IMR-90 (cell line): ENCODE measurements at places on chromosomes 13 and 19. TPM values are rescaled to one million over a fixed set of nuclear protein-coding genes. Genes with fewer than 3 reads are reported as not detected.

DNA sequence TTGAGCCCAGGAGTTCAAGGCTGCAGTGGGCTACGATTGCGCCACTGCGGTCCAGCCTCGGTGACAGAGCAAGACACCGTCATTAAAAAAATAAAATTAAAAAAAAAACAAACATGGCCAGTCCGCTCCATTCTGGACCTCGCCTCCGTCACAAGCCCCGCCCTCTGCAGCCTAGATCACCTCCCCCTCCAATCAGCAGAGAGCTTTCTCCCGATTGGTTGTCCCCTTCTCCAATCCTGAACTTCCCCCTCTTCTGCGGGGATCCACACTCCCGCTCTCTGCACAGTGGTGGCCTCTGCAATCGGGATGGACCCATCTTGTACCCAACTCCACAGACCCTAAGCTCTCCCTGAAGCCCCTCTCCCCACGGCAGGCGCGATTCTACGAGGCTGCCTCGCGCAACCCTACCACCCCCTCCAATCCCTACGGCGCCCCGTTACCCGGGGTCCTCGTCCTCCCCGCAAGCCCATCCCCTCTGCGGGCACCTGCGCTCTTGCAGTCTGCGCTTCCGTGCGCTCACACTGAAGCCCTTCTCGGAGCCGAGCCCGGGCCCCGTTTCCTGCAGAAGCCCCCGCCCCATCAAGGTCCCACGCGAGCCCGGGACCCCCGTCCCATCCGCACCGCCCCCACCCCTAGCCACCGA is 540 bp downstream of the TMEM160 start:
- DNase-seq: peak; percentile 91
- peak overlapping the region; percentile 55 for H3K4me3 ChIP-seq
- H3K27me3 ChIP-seq: no peaks in the 10 kb centered on the region
- no peaks in the 10 kb centered on the region for H3K36me3 ChIP-seq

DNA sequence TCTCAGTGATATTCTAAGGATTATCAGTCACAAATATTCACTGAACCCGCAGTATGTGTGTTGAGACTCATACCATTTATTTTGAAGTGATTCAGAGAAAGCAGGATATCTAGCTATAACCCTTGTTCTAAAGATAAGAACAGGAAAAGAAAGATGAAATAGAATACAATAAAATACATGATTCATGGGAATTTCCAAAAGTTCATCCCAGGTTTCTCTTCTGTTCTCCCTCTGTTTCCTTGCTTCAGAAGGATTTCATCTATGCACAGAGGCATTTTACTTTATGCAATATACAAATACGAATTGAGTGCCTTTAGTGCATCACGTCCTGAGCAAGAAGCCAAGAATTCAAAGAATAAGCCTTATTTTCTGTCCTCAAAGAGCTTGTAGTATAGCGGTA is 274.4 kb upstream of the GPC6 start:
- H3K27ac ChIP-seq: no peak overlapping the region
- peak; percentile 30 for DNase-seq
- no peak overlapping the region for H3K4me3 ChIP-seq
- H3K36me3 ChIP-seq: no peaks in the 10 kb centered on the region
- no peaks in the 10 kb centered on the region for H3K27me3 ChIP-seq

DNA sequence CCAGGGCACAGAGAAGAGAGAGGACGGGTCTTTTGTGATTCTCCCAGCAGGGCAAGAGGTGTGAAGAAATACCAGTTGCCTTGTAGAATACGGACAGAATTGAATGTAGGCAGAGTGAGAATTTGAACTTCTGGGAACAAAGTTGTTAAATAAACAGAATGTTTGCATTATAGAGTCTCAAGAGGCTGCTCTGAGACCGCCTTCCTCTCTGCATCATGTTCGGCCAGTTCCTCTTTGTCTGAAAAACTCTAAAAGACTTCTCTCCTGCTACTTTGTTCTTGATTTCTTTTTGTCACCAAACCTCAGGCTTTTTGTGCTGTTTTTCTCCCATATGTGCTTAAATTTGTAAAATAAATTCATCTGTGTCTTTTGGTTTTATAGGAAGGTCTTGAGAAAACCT is 256.4 kb downstream of the DLEU7 start:
- no peak overlapping the region for H3K27ac ChIP-seq
- DNase-seq: no peak
- H3K27me3 ChIP-seq: peaks cover 35% of the 10 kb centered on the region
- H3K36me3 ChIP-seq: no peaks in the 10 kb centered on the region
- H3K4me3 ChIP-seq: no peak overlapping the region

DNA sequence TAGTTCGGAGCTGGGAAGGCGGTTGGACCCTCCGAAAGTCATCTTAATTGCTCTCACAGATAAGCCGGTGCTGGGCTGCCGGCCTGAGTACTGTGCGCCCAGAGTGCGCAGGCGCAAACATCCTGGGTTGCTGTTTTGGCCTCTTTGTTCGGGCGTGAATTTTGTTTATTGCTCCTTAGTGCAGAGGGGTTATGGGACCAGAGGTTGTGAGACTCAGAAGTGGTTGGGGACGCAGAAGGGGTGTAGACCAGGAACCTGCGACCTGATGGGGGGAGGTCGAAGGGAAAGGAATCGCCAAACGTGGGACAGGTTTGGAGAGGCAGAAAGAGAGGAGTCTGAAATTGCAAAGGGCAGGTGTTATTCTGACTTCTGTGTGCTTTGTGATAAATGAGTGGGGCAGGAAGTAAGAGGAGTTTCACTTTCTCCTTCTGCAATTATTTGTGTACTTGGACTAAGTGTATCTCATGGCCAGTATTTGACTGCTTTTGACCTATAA is 607 bp upstream of the ZNF566 start:
- DNase-seq: peak; percentile 95
- peak overlapping the region; percentile 64 for H3K4me3 ChIP-seq
- no peaks in the 10 kb centered on the region for H3K4me1 ChIP-seq

DNA sequence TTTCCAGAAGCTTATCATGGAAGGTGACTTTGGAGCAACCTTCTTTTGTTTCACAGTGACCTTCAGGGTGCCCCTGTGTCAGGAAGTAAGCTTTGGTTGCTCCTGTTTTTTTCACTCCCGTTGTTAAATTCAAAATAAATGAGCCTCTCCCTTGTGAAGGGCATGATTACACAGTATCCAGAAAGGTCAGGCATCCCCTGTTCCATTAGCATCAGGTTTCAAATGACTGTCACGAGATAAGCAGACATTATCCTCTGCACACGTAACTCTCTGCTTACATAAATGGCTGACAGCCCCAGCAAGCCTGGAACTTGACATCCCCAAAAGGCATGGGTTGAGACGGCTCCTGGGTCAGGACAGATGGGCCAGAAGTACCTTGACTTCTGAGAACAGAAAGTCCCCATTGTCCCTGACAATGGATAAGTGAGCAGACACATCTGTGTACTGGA is 52.0 kb downstream of the RAB20 start:
- H3K27me3 ChIP-seq: no peaks in the 10 kb centered on the region
- DNase-seq: peak; percentile 41
- H3K27ac ChIP-seq: peak overlapping the region; percentile 16; the same call in 1 of the 2 replicates
- peaks cover 18% of the 10 kb centered on the region for H3K4me1 ChIP-seq
- H3K36me3 ChIP-seq: peaks cover 80% of the 10 kb centered on the region
- H3K4me3 ChIP-seq: no peak overlapping the region

- H3K27ac ChIP-seq: no peak overlapping the region
- H3K4me1 ChIP-seq: no peaks in the 10 kb centered on the region
- no peaks in the 10 kb centered on the region for H3K27me3 ChIP-seq
These were observed 84.7 kb upstream of the PCDH8 start for GRCh38 chr13:52933099-52933498.

The METTL21C gene
- not detected in 2 replicates for total RNA-seq

- no peak overlapping the region for H3K4me3 ChIP-seq
- DNase-seq: no peak
- H3K36me3 ChIP-seq: no peaks in the 10 kb centered on the region
- peaks cover 5% of the 10 kb centered on the region; the same call in 1 of the 2 replicates for H3K4me1 ChIP-seq
- peaks cover 7% of the 10 kb centered on the region; the same call in 1 of the 2 replicates for H3K27me3 ChIP-seq
These were observed 1.4 kb upstream of the HPN start for GRCh38 chr19:35039881-35040825.

DNA sequence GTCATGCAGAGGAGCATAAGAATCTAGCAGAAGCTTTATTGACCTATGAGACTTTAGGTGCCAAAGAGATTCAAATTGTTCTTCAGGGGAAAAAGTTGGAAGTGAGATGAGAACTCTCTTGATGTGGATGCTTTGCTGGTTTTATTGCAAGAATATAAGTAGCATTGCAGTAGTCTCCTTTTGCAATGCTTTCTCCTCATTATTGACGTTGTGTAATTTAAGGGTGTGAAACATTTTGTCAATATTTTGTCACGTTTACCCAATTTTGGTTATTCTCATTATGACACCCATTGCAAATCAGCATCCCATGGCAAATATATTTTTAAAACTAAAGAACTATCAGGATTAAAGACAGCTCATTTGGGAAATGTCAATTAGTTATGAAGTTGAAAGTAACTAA is 11.9 kb upstream of the LILRB5 start:
- no peak for DNase-seq
- H3K36me3 ChIP-seq: no peaks in the 10 kb centered on the region
- no peak overlapping the region for H3K27ac ChIP-seq
- no peak overlapping the region for H3K4me3 ChIP-seq

The ZIC5 gene
- not detected in 2 replicates for total RNA-seq

DNA sequence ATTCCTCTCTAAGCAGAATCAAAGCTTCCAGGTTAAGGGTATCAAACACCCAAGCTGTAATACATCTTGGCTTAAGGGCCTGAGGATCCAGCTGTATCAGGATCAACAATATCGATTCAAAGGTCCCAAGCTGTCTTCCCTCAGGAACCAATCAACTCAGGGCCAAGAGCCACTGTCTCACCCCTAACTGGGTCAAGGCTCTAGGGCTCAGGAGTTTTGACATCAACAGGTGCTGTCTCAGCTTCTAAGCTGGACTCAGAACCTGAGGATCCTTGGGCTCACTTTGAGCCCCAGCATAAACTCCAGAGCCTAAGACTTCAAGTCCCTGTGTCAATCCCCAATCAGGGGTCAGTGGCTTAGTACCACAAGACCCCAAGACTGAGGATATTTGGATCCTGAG is 917 bp downstream of the FBXW9 start:
- H3K4me1 ChIP-seq: peaks cover 2% of the 10 kb centered on the region; the same call in 1 of the 2 replicates
- H3K4me3 ChIP-seq: peak overlapping the region; percentile 26; the same call in 1 of the 2 replicates
- no peaks in the 10 kb centered on the region for H3K27me3 ChIP-seq

The PRRG2 gene
- total RNA-seq: under 0.01 and 0.54 TPM in 2 replicates

The WDR87 gene
- not detected in 2 replicates for total RNA-seq

- no peak overlapping the region for H3K4me3 ChIP-seq
- H3K27me3 ChIP-seq: no peaks in the 10 kb centered on the region
- DNase-seq: no peak
- H3K27ac ChIP-seq: no peak overlapping the region
- H3K36me3 ChIP-seq: no peaks in the 10 kb centered on the region
- no peaks in the 10 kb centered on the region for H3K4me1 ChIP-seq
These were observed 965.6 kb downstream of the EFNB2 start for GRCh38 chr13:105569816-105570215.

DNA sequence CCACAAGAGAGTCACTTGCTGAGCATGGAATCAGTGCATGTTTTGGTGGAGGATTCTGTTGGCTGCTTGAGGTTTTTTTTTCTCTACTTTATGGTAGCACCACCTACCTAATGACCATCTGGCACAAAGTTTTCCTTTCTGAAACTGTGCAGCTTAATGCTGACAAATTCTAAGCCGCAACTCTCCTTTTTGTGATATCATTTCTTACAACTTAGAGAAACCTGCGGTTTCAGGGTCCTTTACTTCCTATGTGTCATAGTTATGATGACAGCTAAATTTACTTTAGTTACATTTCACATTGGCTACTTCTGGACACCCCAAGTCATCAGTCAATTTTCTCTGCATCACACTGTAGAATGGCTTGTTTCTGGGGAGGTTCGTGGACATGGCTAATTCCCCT is 115.4 kb upstream of the TMTC4 start:
- H3K4me1 ChIP-seq: no peaks in the 10 kb centered on the region
- no peaks in the 10 kb centered on the region for H3K36me3 ChIP-seq
- DNase-seq: no peak
- H3K4me3 ChIP-seq: no peak overlapping the region
- no peak overlapping the region for H3K27ac ChIP-seq

The ZNF470 gene
- 3.8 and 4.4 TPM in 2 replicates for total RNA-seq

GRCh38 chr19:58304255-58304654 is 922 bp upstream of the ERVK3-1 start:
- H3K27me3 ChIP-seq: no peaks in the 10 kb centered on the region
- no peak for DNase-seq
- peaks cover 2% of the 10 kb centered on the region; the same call in 1 of the 2 replicates for H3K4me1 ChIP-seq
- H3K4me3 ChIP-seq: no peak overlapping the region

DNA sequence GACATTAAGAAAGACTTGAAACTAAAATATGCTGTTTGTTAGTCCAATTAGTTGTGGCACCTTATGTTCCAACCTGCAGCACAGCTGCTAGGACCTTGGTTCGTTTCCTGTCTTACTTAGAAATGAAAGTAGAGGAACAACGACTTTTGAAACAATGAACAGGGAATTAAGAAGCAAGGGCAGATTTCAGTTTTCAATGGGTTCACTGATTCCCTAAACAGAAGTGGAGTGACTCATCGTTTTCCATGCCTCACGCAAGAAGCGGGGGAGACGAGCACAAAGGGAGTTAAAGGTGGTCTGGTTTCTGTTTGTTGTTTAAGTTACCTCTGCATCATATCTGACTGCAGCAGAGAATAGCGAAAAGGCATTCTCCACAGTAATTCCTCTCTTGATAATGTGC is 44.8 kb downstream of the PHF11 start:
- H3K4me3 ChIP-seq: no peak overlapping the region
- H3K4me1 ChIP-seq: no peaks in the 10 kb centered on the region
- peak; percentile 62 for DNase-seq
- peaks cover 12% of the 10 kb centered on the region for H3K36me3 ChIP-seq

GRCh38 chr13:80134346-80134745 is 206.6 kb downstream of the SPRY2 start:
- H3K4me1 ChIP-seq: peaks cover 3% of the 10 kb centered on the region; the same call in 1 of the 2 replicates
- no peaks in the 10 kb centered on the region for H3K36me3 ChIP-seq
- H3K27me3 ChIP-seq: no peaks in the 10 kb centered on the region
- DNase-seq: no peak
- H3K27ac ChIP-seq: no peak overlapping the region

The PINLYP gene
- 0.54 and 0.83 TPM in 2 replicates for total RNA-seq

The HIPK4 gene
- total RNA-seq: 0.18 and 0.28 TPM in 2 replicates

GRCh38 chr19:40223135-40223822 is 3.2 kb downstream of the CCNP start:
- DNase-seq: no peak
- H3K27me3 ChIP-seq: no peaks in the 10 kb centered on the region
- H3K36me3 ChIP-seq: no peaks in the 10 kb centered on the region
- H3K27ac ChIP-seq: no peak overlapping the region
- H3K4me3 ChIP-seq: no peak overlapping the region

The SLC46A3 gene
- 0.54 and 0.83 TPM in 2 replicates for total RNA-seq

GRCh38 chr19:49338023-49338677 is 2.9 kb downstream of the CD37 start:
- peaks cover 33% of the 10 kb centered on the region for H3K36me3 ChIP-seq
- H3K4me3 ChIP-seq: no peak overlapping the region
- no peaks in the 10 kb centered on the region for H3K4me1 ChIP-seq
- no peaks in the 10 kb centered on the region for H3K27me3 ChIP-seq
- H3K27ac ChIP-seq: no peak overlapping the region

GRCh38 chr19:1066748-1067340 is at the start of gene ARHGAP45:
ARHGAP45 (plus strand) TSS chr19:1067167; CDS start chr19:1067406, 239 bp downstream.
- H3K27me3 ChIP-seq: peaks cover 41% of the 10 kb centered on the region
- no peak within 1 kb of the TSS for H3K27ac ChIP-seq
- peaks cover 3% of the 10 kb centered on the region; the same call in 1 of the 2 replicates for H3K4me1 ChIP-seq
- no peak for DNase-seq
- peak within 1 kb of the TSS; percentile 38 for H3K4me3 ChIP-seq

- H3K27me3 ChIP-seq: no peaks in the 10 kb centered on the region
- no peak for DNase-seq
These were observed 5.2 kb downstream of the SYDE1 start for GRCh38 chr19:15112385-15112784.
